ENCODE measurements at places on chromosomes 11 and 22.

GRCh38 chr11:14396273-14396672 lies 37.3 kb upstream of the RRAS2 start:
- no peak for DNase-seq

GRCh38 chr22:41800348-41801146 lies at the start of gene CCDC134:
CCDC134 (plus strand) TSS chr22:41800679; CDS start chr22:41808891, 8,212 bp downstream.
- peak; percentile 91 for DNase-seq

DNA sequence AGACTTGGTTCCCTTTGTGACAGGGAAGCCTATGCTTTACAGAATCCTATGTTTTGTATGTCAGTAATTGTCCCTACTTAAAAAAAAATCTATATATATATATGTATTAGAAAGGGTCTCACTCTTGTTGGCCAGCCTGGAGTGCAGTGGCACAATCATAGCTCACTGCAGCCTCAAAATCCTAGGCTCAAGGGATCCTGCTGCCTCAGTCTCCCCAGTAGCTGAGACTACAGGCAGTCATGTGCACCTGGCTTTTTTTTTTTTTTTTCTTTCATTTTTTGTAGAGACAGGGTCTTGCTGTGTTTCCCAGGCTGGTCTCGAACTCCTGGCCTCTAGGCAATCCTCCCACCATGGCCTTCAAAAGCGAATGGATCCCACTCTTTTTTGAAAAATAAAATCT lies 2.1 kb upstream of the NEAT1 start:
- no peak for DNase-seq

DNA sequence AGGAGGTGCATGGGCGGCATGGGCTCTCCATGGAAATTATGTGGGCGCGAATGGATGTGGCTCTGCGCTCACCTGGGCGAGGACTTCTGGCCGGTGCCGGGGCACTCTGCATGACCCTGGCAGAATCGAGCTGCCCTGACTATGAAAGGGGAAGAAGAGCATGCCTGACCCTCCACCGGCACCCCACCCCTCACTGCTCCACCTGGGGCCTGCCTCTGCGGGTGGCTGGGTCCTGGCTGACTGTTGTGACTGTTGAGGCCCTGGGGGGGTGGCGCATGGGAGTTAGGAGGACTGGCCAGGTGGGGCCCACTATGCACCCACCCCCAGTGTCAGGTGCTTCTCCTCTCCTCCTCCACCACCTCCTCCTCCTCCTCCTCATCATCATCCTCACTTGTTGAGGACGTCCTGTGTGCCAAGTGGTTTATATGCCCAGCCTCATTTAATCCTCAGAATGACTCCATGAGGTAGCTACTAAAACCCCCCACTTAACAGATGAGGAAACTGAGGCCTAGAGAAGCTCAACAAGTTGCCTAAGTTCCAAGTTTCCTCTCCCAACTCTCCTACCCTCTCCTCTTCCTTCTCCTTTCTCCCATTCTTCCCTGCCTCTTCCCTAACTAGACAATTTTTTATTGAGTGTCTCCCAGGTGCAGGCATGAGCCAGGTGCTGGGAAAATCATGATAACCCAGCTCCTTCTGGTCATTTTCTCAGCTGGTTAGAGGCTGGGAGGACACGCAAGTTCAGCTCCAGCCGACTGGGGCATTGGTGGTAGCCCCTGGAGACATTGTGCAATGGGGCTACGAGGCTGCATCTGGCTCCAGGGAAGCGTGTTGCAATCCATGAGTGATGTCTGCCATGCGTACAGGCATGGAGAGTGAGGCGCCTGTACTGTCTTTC lies 2.3 kb downstream of the MYEOV start:
- DNase-seq, result peak; percentile 55

DNA sequence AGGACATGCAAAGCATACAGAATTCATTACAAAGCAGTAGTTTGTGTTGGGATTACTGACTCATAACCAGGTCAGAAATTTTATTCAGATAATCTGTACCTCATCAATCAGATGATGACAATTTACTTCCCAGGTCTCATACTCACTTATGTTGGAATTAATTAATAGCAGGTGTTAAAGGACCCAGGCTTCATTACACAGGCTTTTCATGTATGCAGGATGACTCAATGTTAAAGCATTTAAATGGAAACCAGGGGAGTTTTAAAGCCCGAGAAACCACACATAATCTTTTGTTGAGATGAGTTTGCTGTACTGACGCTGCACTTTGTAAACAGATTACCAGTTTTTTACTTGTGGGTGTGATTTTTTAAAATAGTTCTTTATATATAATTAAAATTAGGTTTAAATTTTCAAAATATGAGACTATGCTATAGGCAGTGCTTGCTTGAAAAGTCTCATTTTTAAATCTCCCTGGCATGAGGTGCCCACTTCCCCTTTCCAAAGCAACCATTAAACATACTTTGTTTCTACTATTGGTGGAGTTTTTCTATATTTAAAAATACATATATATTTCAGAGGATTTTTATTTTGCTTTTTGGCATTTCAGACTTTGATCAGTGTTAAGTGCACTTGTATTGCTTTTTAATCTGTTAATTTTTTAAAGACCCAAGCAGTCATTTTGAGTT lies 41.0 kb downstream of the CEP57 start:
- peak; percentile 87 for DNase-seq

- DNase-seq, result no peak
These were observed 51.5 kb upstream of the SPATA19 start for GRCh38 chr11:133896642-133897330.

- peak; percentile 4 for DNase-seq
These were observed 1137.0 kb downstream of the FAM181B start for GRCh38 chr11:81596704-81597103.

GRCh38 chr11:19987331-19987801 lies 172.9 kb downstream of the DBX1 start:
- DNase-seq, result no peak

- DNase-seq, result no peak
These were observed 55.8 kb downstream of the CLMP start for GRCh38 chr11:123139206-123139605.

DNA sequence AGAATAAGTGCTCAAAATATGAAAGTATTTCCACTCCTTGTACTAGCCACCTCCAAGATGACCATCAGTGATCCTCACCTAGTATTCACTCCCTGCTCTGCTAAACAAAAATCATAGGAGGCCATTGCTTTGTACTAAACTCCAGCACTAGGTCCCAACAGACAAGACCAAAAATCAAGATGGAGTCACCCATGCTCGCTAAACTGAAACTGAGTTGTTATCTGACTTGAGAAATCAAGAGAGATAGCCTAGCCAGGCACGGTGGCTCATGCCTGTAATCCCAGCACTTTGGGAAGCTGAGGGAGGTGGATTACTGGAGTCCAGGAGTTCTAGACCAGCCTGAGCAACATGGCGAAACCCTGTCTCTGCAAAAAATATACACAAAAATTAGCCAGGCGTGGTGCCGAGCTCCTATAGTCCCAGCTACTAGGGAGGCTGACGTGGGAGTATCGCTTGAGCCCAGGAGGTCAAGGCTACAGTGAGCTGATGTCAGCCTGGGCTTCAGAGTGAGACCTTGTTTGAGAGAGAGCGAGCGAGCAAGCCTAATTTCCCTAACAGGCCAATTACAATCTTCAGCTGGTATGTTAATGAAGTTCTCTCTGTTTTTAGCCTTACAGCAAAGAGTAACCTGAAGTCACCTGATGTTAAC lies 9.3 kb downstream of the SEC14L6 start:
- DNase-seq, result no peak

DNA sequence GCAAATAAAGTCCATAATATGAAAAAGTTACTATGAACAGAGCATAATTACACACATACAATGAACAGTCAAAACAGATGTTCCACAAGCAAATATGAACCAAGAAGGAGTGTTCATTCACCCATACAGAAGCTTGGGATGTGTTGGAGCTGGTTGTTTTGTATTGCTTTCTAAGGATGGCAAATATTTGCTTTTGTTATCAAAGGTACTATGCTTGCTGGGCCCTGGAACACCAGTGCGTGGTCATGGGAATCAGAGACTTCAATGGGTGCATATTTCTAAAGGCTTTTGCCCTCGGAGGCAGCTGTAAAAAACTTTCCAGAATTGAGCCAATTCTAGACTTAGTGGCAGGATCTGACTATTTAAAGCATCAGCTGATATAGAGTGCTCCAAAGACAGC lies 85.1 kb downstream of the BARX2 start:
- no peak for DNase-seq

Measured in fibroblast of skin of scalp (primary cell).